Cortex of kidney (tissue), 1 donor: ENCODE measurements at places on chromosomes 6 and 20.

DNA sequence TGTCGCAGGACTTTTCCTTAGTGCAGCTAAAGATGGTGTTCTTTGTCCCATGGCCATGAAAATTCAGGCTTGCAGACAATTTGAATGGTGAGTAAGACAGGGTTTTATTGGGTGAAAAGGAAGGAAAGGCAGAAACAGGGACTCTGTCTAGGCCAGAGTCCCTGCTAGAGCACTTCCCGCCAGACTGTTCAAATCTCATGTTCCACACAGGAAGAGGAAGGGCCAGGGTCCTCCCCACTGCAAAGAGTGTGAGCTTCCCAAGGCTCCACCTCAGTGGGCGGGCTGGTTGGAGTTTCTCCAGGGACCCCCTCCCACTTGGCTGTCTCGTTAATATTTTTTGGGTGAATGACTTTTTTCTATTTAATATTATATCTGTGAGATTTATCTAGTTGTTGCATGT is 29.0 kb downstream of the COL19A1 start:
- no peak for DNase-seq

GRCh38 chr6:5085648-5086293 is 630 bp downstream of the PPP1R3G start:
- DNase-seq, result no peak

- no peak for DNase-seq
These were observed 115.9 kb downstream of the FYN start for GRCh38 chr6:111757342-111757741.

DNA sequence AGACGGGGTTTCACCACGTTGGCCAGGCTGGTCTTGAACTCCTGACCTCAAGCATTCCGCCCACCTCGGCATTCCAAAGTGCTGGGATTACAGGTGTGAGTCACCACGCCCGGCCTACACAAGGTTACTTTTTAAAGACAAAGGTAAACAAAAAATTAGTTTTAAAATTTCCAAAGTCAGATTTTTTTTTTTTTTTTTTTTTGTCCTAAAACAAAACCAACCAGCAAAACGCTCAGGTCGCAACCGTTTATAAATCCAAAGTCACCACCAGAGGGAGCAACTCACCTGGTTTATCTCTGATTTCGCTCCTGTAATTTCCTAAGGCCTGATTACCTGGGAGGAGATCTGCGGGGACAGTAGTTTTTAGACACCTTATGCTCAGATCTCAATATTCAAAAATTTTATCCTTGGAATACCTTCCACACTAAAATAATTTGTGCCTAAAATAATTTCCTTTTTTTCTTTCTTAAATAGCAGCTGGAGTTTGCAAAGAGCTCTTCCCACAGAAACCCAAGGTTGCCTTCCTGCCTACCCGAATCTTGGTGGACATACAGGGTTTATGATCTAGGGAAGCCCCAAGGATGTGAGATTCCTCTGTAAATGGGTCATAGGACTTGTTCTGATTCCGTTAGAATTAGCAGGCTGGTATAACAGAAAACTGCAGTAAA is 19.8 kb upstream of the TREM1 start:
- no peak for DNase-seq

- DNase-seq, result no peak
These were observed 58.9 kb upstream of the SCP2D1 start for GRCh38 chr20:18754653-18755045.

- no peak for DNase-seq
These were observed 17.6 kb downstream of the SIRPD start for GRCh38 chr20:1539816-1540419.

- no peak for DNase-seq
These were observed 48.4 kb upstream of the ZBTB24 start for GRCh38 chr6:109531446-109531845.

- DNase-seq, result no peak
These were observed 97.5 kb downstream of the ZMYND8 start for GRCh38 chr20:47258745-47259695.
